ENCODE measurements at places on chromosomes 6 and 20.
A peak's percentile ranks its signal among the peaks of the same experiment; 100 is the strongest.

DNA sequence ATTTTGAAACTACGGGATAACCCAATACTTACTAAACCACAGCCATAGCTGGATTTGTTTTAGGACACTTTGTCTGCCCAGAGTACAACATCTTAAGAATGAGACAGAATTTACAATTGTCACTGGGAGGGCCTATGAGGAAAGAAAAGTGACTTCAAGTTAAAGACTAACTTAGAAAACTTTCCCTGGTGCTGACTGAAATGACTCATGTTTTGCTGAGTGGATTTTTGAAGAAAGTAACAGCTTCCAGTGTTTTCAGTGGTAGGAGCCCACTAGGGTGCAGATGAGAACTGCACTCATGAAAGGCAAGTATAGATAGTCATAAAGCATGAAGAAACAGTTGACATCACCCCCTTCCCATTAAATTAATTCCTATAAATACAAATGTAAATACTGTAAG lies 988.2 kb upstream of the MAP3K7 start:
- DNase-seq, result no peak

DNA sequence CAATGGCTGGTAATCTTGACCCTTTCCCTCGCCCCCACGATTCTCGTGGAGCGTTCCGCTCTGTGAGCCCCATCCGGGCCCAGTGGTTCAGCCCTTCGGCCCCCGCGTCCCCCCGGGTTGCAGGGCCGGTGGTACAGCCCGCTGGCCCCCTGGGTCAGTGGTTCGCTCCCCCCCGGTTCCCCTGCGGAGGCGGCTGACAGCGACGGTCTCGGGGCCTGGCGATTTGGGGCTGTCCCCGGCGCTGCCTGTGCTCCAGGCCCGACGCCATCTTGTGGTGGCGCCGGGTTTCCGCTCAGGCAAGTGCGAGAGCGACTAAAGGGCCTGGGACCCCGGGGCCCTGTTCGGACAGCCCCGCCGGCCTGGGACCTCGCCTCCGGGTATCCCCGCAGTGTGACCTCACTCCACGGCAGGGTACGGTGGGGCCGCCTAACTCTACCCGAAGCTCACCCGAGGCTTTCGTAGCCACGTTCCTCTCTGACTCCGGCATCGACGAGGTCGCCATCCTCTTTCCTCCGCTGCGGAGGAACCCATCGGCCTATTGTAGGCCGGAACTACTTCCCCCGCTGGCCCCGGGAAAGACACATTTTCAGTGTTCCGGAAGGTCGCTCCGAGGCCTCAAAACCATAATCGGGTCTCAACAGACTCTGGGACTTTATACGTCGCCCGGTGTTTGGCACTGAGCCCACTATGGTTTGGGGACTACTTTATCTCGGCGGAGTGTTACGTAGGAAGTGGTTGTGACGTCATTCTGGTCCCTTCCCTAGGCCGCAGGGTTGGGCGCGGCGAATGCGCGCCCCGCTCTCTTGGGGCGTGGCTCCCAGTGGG lies at the start of gene ZNF335:
ZNF335 (minus strand) TSS at position 529 of the 825 bp plus-strand sequence. CDS start 793 bp downstream, outside the sequence.
- peak; percentile 99 for DNase-seq

GRCh38 chr6:26321005-26321404 lies 44.0 kb upstream of the BTN3A2 start:
- no peak for DNase-seq

DNA sequence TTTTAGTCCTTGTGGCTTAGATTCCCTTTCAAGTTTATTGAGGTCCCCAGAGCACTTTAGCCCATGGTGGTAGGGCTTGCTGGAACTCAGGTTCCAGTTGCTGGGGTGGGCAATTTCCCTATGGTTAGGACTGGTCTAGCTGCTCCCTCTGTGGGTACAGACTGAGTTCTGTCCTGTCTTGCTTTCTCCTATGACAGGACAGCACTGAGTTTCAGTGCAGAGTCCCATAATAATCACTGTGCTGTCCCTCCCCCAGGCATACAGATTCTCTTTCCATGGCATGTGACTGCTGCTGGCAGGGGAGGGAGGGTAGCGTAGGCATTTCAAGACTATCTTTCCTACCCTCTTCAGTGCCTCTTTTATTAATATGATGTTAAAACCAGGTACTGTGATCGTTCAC lies 17.1 kb upstream of the ERVFRD-1 start:
- no peak for DNase-seq

All from KG1 (cell line).